T-helper 17 cell (primary cell): ENCODE measurements at places on chromosomes 16 and 17. TPM values are rescaled to one million over a fixed set of nuclear protein-coding genes. Genes with fewer than 3 reads are reported as not detected.

CCL3 gene
- total RNA-seq, result 5.8 TPM

CNGB1 gene
- total RNA-seq, result not detected

AANAT gene
- total RNA-seq, result not detected

CIBAR2 gene
- not detected for total RNA-seq

NUPR1 gene
- total RNA-seq, result 0.13 TPM

MT1M gene
- not detected for total RNA-seq

C16orf74 gene
- 7.2 TPM for total RNA-seq

MRPL28 gene
- 25.2 TPM for total RNA-seq

CWC25 gene
- 69.6 TPM for total RNA-seq

KRT20 gene
- total RNA-seq, result not detected

SSTR5 gene
- not detected for total RNA-seq

MATCAP1 gene
- 19.7 TPM for total RNA-seq

TK1 gene
- total RNA-seq, result 0.42 TPM

MFSD6L gene
- total RNA-seq, result not detected

GP1BA gene
- total RNA-seq, result 22.9 TPM

INCA1 gene
- total RNA-seq, result not detected

IRX3 gene
- not detected for total RNA-seq

CYGB gene
- total RNA-seq, result not detected

KRT24 gene
- not detected for total RNA-seq

EVI2A gene
- total RNA-seq, result 41.5 TPM

SUPT4H1 gene
- 41.3 TPM for total RNA-seq

KRTAP4-5 gene
- total RNA-seq, result not detected

TLCD2 gene
- 0.26 TPM for total RNA-seq

SLC52A1 gene
- total RNA-seq, result not detected

CMTM1 gene
- total RNA-seq, result 3.6 TPM

TP53TG3F gene
- total RNA-seq, result not detected

P2RX5 gene
- 21.8 TPM for total RNA-seq

KRTAP1-5 gene
- total RNA-seq, result not detected

SLX4 gene
- 5.6 TPM for total RNA-seq

TOM1L1 gene
- 1.1 TPM for total RNA-seq

RAC3 gene
- total RNA-seq, result 2.6 TPM

ERN2 gene
- total RNA-seq, result not detected

LDHD gene
- total RNA-seq, result not detected

CDH13 gene
- total RNA-seq, result not detected

FNDC8 gene
- total RNA-seq, result not detected

SDR42E2 gene
- 2.3 TPM for total RNA-seq

ERN1 gene
- total RNA-seq, result 185 TPM

KCNJ18 gene
- total RNA-seq, result not detected

SLC6A2 gene
- not detected for total RNA-seq

ADAD2 gene
- total RNA-seq, result not detected

ABCC11 gene
- not detected for total RNA-seq

PYY gene
- not detected for total RNA-seq

LGALS9C gene
- total RNA-seq, result not detected

MNT gene
- total RNA-seq, result 92.9 TPM

DNAI2 gene
- 4.1 TPM for total RNA-seq

CORO1A gene
- total RNA-seq, result 665 TPM

CCL2 gene
- not detected for total RNA-seq

CCDC200 gene
- 0.60 TPM for total RNA-seq

VWA3A gene
- total RNA-seq, result 0.16 TPM

DOC2A gene
- total RNA-seq, result not detected

PLA2G10 gene
- not detected for total RNA-seq

RTN4RL1 gene
- 0.21 TPM for total RNA-seq

CSH2 gene
- 4.0 TPM for total RNA-seq

ZP2 gene
- not detected for total RNA-seq

ZDHHC1 gene
- total RNA-seq, result not detected

SBK1 gene
- total RNA-seq, result 17.7 TPM

TMED6 gene
- total RNA-seq, result not detected
